Suppressor macrophage (primary cell): ENCODE measurements at places on chromosomes 13 and 19.
A peak's percentile ranks its signal among the peaks of the same experiment; 100 is the strongest.

- DNase-seq, result no peak
These were observed 120.4 kb downstream of the ENOX1 start for GRCh38 chr13:43666403-43666802.

DNA sequence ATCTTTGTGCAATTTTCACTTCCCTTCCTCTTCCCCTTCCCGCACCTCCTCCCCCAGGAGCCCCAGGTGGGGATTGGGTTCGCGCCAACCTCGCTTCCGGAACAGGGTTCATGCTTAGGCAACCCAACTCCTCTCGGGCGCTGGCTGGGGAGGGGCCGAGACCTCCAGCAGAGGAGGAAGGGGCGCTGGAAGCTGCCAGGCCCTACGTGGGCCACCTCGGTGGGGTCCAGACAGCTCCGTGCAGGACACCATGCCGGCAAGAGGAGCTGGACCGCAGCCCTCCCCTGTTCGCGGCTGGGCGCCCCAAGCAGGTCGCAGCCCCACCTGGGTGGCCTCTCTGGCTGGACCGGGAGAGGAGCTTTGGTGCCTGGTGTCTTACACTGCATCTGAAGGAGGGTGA is 91.1 kb downstream of the SPACA7 start:
- no peak for DNase-seq

GRCh38 chr13:110506859-110507566 is 54.5 kb downstream of the RAB20 start:
- DNase-seq, result no peak

DNA sequence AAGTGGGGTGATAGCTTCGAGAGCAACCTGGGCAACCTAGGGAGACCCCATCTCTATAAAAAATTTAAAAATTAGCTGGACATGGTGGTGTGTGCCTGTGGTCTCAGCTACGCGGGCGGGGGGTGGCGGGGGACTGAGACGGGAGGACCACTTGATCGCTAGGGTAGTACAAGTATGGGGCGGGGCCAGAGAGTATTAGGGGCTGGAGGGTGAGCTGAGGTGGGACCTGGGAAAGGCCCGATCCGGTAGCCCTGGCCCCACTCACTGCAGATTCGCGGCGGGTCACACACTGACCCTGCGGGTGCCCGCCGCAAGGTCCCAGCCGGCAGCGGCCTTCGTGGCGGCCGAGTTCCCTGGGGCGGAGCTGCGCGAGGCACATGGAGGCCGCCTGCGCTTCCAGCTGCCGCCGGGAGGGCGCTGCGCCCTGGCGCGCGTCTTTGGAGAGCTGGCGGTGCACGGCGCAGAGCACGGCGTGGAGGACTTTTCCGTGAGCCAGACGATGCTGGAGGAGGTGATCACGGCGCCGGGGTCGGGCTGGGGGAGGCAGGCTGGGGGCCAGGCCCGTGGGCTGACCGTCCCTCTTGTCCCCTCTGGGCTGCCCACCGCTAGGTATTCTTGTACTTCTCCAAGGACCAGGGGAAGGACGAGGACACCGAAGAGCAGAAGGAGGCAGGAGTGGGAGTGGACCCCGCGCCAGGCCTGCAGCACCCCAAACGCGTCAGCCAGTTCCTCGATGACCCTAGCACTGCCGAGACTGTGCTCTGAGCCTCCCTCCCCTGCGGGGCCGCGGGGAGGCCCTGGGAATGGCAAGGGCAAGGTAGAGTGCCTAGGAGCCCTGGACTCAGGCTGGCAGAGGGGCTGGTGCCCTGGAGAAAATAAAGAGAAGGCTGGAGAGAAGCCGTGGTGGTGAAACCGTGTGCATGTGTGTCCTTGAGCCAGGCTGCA is 2.0 kb upstream of the ARHGAP45 start:
- peak; percentile 83 for DNase-seq

DNA sequence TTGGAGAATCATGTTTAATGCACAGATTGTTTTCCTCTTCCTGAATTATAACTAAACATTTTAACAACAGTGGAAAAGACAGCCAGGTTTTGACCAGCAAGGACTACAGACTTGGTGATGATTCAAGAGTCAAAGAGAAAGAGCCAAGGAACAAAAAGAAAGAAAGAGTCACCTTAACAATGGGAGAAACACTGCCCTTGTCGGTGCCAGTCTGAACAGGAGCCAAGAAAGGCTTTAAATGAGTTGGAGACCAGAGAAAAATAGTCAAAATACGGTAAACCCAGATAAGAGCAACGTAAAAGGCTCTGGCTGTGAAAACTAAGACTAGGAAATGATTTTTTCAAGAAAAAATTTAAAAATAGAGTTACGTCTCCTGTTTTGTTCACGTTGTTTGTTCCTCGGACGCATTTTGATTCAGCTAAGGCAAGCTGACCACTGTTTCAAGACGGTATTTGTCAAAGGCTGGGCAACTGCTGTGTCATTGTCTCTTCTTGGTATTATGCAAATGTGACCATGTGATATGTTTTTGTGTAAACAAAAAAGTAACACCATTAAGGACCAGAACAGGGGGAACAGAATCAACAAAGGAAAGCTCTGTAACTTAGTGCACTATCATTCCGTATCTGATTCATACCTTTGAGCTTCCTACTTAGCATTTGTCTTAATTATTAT is 634.5 kb downstream of the LIG4 start:
- no peak for DNase-seq

- no peak for DNase-seq
These were observed 5.4 kb downstream of the RSPH6A start for GRCh38 chr19:45809643-45810159.
